ENCODE measurements at places on chromosomes 11 and 22.

DNA sequence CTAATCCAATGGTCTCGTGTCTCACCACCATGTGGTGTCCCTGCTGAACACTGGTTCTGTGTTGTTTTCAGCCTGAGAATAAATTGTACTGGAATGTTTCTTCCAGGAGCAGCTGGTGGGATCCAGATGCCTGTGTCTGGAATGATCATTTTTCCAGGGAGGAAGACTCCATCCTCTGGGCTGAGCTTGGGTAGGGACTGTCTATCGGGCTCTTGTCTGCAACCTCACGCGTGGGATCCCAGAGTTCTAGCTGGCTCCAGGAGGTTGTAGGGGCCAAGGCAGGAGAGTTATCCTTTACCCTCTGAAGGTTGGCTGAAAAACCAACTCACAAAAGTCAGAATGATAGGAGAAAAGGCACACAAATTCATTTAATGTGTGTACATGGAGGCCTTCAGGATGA, 144.1 kb upstream of the B3GAT1 start:
- DNase-seq, result no peak

GRCh38 chr11:126918556-126918955, 82.0 kb downstream of the KIRREL3 start:
- no peak for DNase-seq

GRCh38 chr11:101470419-101470818, 113.4 kb downstream of the TRPC6 start:
- no peak for DNase-seq

- no peak for DNase-seq
Measured at GRCh38 chr11:96197801-96198701, 144.9 kb downstream of the MAML2 start.

- DNase-seq, result no peak
Measured at GRCh38 chr22:31222736-31223135, 10.6 kb downstream of the LIMK2 start.

- DNase-seq, result no peak
Measured at GRCh38 chr11:98296091-98296880, 724.5 kb upstream of the CNTN5 start.

- no peak for DNase-seq
Measured at GRCh38 chr11:127474766-127475165, 474.2 kb upstream of the KIRREL3 start.

GRCh38 chr11:68373815-68374501, 61.6 kb downstream of the LRP5 start:
- no peak for DNase-seq

DNA sequence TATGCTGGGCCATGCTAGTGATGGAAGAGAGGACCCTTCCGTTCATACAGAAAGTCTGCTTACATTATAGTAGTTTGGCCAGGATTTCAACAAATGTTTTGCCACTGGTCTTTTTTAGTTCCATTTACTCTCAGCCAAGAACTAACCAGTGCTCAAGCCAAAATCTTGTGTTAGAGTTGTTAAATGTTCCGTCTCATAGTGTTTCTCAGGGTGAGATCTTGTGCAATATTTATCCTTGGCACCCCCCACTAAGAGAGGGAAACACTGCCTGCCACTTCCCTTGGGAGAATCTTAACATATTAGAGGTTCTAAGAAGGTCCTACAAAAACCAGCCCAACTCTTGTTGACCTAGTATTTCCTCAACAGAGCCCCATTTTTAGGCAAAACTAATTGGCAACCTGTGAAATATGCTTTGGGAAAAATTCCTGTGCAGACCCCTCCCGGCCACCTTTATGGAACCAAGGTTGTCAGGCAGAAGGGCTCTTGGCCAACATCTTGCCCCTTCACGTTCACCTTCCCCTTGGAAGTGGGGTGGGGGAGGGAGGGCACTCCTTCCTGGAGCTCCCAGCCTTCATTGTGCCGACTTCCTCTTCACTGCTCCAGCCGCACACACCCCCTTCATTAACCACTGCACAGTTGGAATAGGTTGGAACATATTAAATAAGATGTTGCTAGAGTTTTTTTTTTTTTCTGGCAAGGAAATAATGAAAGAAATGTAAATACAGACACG, 173.2 kb upstream of the SORL1-AS1 start:
- DNase-seq, result no peak

- DNase-seq, result peak; percentile 76
Measured at GRCh38 chr11:65919573-65920371, 546 bp downstream of the DRAP1 start.

- DNase-seq, result no peak
Measured at GRCh38 chr11:96741068-96741467, 351.3 kb downstream of the JRKL start.

DNA sequence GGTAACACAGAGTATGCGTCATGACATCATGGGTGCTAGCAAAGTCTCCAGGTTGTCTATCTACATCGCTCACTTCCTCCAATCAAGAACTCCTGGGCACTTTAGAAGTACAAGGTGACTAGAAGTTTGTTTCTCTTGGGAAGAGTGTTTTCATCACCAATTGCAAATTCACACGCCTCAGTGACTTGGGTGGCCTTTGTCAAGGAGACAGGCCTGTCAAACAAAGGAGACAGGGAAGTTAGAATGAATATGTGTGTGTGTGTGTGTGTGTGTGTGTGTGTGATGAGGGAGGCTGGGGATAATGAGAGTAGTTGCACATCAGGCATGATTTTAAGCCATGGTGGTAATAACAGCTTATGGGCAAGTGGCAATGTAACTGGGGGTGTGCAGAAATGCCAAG, 953.2 kb downstream of the OPCML start:
- no peak for DNase-seq

DNA sequence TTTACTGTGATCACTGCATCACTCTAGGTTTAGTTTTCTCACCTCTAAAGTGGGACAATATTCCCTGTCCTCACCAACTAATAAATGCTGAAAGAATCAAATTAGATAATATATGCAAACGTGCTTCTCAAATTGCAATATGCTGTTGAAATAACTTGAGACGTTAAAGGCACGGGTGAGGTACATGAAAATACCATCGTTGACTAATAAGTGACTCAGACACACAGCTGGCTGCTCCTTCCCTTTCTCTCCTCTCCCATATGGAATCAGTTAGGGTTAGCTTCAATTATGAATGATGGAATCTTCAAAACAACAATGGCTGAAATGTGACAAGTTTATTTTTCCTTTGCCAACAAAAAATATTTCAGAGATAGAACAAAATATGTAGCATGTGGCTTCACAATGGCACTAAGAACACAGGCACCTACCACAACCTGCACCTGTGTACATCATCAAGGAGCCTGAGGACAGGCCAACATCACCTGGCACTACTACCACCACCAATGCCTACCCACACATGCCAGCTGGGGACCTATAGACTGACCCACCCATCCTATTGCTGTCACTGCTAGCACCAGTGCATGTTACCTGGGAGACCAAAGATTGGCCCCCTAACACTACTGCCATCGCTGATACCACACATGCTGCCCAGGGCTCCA, 13.7 kb downstream of the GDPD4 start:
- DNase-seq, result no peak

DNA sequence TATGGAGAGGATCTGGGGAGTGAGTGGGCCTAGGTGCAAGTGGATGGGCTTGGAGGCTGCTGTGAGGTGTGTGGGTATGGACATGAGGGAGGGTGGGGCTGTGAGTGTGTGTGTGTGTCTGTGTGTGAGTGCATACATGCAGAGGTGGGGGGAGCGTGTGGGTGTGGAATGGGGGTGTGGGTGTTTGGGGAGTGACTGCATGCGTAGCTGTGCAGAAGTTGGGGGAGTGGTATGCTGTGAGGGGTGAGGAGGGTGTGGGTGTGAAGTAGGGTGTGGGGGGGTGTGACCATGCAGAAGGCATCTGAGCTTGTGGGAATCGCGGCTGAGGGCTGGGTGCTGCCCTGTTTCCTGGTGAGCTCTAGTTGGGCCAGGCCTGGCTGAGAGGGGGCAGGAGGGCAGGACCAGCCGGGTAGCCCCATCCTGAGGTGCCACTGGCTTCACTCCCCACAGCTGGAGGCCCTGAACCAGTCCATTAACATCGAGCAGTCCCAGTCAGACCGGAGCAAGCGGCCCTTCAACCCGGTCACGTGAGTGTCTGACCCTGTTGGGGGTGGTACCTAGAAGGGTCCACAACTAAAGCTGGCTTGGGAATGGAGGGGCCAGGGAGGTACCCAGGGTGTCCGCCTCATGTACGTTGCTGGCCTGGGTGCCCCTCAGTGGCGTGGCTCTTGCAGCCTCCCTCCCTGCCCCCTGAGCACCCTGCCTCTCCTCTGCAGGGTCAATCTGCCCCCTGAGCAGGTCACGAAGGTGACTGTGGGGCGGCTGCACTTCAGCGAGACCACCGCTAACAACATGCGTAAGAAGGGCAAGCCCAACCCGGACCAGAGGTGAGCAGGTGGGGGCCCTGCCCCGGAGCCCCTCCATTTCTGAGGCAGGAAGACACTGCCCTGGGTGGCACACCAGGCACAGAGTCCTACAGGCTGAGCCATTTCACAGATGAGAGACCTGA, 16.5 kb downstream of the TMEM258 start:
- DNase-seq, result no peak

DNA sequence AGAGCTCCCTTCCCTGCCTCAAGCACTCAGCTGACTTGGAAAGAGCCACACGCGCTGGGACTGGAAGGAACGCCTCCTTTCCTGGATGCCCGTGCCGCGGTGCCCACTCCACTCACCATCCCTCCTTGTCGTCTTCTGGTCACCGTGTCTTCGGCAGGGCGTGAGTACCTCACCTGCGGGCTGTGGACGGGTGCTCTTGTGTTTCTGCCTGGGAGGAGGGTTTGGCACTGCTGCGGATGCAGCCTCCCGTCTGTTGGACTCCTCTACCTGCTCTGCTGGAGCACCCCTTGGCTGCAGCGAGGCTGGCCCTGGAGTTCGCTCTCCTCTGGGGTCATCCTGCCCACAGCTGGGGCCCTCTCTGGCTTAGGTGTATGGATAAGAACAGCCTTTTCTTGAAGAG, 612.7 kb downstream of the BRD1 start:
- no peak for DNase-seq

DNA sequence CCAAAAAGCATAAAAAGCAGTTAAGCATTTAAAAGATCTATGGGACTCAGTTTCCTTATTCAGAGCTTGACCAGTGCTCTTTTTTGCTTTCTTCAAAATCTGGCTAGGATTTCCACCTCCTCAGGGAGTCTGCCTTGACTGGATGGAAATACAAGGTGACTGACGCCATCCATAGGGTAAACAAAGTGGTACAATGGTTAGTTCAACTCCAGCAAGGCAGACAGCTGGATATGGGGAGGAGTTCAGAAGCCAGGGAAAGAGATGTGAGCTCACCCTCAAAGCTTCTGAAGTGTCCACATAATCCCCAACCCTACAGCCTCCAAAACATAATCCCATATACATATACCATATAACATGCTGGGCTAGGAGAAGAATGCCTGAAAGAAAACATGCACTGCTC, 52.0 kb downstream of the KIRREL3 start:
- DNase-seq, result no peak

GRCh38 chr11:88332851-88333250, 4.7 kb downstream of the CTSC start:
- no peak for DNase-seq

DNA sequence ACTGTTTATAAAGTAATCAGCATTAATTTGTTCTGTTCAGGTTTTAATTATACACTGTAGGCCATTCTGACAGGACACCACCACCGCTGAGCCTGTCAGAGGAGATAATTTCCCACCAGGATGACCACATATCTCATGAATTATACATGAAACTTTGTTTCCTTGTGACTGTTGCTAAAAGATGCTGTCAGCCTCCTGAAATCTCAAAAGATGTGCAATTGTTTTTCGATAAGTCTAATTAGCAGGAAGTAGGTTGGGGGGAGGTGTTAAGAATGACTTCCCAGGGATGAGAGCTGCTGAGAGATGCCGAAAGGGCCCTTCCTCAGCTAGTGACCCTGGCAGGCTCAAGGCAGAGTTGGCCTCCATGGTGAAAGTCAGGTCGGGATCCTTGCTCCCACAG, 485.4 kb downstream of the SOX6 start:
- no peak for DNase-seq

GRCh38 chr11:29447821-29448220, 569.0 kb downstream of the KCNA4 start:
- no peak for DNase-seq

GRCh38 chr22:47716890-47717615, 954.6 kb downstream of the TBC1D22A start:
- DNase-seq, result no peak

GRCh38 chr22:27990879-27991278, 71.8 kb upstream of the PITPNB start:
- DNase-seq, result peak; percentile 89

DNA sequence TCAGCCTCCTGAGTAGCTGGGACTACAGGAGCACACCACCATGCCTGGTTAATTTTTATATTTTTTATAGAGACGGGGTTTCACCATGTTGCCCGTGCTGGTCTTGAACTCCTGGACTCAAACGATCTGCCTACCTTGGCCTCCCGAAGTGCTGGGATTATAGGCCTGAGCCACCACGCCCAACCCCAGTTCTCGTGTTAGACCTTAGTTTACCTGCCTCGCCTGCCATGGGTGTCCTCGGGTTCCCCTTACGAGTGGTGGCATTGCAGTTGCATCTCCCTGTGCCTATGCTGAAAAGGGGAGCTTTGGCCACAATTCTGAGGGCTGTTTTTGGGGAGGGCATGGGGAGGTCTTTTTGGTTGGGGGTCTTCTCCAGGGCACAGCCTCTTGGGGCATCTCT, 18.8 kb downstream of the TBC1D22A start:
- DNase-seq, result no peak

DNA sequence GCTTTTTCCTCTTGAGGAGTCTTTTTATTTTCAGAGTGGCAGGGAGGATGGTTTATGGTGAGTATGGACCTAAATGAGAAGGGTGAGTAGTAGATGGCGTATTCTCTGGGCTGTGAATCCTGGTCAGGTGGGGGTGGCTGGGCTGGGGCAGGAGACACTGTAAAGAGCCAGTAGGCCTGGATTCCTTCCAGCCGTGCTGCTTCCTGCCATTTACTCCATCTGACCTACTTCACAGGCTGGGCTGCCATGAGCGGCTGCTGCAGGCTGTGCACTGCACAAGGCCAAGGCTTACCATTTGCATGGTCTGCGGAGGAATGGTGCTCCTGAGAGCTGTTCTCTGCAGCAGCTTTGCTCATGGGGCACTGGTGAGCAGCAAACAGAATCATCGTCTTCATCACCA, 297.6 kb downstream of the KIRREL3 start:
- no peak for DNase-seq

DNA sequence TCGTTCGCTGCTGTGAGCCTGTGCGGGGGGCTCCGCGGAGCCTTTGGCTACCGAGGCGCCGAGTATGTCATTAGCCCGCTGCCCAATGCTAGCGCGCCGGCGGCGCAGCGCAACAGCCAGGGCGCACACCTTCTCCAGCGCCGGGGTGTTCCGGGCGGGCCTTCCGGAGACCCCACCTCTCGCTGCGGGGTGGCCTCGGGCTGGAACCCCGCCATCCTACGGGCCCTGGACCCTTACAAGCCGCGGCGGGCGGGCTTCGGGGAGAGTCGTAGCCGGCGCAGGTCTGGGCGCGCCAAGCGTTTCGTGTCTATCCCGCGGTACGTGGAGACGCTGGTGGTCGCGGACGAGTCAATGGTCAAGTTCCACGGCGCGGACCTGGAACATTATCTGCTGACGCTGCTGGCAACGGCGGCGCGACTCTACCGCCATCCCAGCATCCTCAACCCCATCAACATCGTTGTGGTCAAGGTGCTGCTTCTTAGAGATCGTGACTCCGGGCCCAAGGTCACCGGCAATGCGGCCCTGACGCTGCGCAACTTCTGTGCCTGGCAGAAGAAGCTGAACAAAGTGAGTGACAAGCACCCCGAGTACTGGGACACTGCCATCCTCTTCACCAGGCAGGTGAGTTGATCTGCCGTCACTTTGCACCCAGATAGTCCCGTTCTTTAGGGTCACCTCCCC, 1.0 kb downstream of the ADAMTS15 start:
- DNase-seq, result peak; percentile 56
